Stimulated activated CD4-positive, alpha-beta T cell treated with anti-CD3 and anti-CD28 coated beads, TNF-alpha, amount 100 ng/mL, for 1 hour (primary cell): ENCODE measurements at places on chromosomes 5 and 9.
A peak's percentile ranks its signal among the peaks of the same experiment; 100 is the strongest.

- DNase-seq: no peak
These were observed 14.5 kb upstream of the TAL2 start for GRCh38 chr9:105647595-105648349.

DNA sequence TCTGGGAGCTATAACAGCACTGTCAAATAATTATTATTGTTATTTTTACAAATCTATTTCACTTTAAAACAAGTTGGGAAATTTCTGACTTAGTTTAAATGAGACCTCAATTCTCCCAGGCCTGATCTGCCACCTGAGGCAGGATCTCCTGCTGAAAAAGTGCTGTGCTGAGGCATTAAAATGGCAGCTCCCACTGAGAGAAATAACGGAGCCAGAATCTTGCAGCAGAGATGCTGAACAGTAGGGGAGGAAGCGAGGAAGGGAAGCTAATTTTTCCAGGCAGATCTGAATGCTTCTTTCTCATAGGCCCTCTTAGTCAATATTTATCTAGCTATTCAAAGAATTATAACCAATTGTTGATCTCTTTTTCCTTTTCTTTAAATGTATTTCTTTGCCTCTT, 196.3 kb downstream of the ZNF462 start:
- no peak for DNase-seq

DNA sequence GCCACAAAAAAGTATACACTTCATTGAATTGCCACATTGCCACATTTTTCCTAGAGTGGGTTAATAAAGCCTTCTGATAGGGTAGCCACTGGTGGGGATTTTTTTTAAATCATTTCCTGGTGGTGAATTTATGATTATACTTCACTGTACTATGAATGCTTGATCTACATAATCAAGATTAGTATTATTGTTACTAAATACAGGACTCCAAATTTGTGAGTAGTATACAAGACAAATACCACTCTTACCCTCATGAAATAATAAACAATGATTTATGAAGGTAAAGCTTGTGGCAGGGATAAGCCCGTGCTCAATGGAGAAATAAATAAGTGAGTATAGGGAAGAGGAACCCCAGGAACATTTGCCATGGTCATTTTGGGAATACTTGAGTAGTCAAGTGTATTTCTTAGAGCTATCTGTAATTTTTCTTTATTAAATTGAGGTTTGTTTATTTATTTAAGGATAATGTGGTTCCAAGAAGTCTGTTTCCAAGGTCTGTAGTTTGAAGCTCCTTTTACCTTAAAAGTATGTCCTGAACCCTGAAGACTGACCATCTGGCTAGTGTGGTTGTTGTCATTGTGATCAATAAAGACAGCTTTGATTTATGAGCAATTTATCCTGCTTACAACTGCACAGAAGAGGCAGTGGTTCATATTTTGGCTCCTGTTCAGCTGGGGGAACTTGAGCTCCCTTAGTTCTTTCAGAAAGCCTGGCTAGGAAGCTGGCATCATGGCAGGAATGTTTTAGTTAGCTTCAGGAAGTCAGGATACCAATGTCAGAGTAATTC, 118.6 kb downstream of the ZSWIM6 start:
- no peak for DNase-seq

GRCh38 chr5:139394123-139394653, 716 bp downstream of the PROB1 start:
- no peak for DNase-seq

DNA sequence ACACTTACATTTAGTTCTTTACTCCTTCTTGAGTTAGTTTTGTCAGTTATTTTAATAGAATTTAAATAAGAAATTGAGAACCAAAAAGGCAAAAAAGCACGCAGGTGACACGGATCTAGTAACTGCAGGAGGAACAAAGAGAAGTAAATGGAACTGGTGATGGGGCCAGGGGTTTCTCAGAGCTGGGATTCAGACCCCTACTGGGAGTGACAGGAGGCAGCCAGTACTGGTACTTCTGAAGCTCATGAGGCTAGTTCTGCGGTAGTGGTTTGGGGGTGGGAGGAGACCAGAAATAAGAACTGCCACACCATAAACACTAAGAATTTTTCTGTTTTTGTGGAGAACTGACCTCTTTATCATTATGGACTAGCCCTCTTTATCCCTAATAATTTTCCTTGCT, 48.2 kb downstream of the OXCT1 start:
- no peak for DNase-seq

GRCh38 chr9:96320749-96321280, 18.8 kb upstream of the HSD17B3 start:
- DNase-seq: no peak

- no peak for DNase-seq
These were observed 97.9 kb upstream of the MAP3K1 start for GRCh38 chr5:56717253-56717987.

DNA sequence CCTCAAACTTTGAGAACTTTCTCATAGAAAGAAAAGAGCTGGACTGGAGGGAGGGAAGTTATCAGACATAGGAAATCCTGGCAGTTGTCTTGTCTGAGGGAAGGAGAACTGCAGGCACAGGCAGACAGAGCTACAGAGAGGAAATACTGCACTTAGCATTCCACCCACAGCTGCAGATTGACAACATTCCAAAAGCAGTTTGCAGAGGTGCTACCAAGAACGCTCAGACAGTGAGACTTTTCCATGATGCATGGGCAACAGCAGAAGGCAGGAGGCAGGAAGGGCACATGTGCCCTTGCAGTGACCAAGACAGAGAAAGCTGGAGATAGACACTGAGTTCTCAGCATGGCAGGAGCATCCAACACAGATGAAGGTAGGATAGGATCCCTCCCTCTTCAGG, 327.5 kb upstream of the ZNF462 start:
- DNase-seq: no peak

DNA sequence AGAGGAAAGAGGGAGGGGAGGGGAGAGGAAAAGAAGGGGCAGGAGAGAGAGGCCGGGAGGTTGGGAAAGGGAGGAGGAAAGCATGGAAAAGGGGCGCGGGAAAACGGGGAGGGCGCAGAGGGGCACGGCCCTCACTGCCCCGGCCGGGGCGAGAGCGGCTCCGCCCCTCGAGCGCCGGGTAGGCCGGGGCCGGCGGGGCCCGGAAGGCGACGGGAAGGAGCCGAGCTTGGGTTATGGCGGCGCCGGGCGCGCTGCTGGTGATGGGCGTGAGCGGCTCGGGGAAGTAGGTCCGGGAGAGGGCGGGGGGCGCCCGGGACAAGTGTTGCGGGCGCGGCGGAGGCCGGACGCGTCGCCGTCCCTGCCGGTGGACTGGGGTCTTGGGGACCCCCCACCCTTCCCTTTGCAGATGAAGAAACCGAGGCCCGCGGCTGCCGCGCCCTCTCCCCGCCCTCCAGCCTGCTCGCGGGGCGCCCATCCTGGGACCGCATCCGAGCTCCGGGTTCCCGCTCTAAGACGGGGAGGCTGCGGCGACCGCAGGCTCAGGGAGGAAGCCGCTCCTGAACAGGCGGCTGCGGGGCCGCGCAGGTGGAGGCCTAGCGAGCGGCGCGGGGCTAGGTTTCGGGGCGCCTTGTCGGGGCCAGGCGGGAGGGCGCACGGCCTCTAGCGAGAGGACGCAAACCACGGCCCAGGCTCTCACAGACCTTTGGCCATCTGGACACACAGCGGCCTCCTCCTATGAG, at the start of gene IDNK:
Gene IDNK (plus strand): TSS at position 205 of the 740 bp plus-strand sequence. CDS start 29 bp downstream, at position 234.
- peak; percentile 16 for DNase-seq

GRCh38 chr9:83367326-83367725, 170.9 kb downstream of the FRMD3 start:
- no peak for DNase-seq

DNA sequence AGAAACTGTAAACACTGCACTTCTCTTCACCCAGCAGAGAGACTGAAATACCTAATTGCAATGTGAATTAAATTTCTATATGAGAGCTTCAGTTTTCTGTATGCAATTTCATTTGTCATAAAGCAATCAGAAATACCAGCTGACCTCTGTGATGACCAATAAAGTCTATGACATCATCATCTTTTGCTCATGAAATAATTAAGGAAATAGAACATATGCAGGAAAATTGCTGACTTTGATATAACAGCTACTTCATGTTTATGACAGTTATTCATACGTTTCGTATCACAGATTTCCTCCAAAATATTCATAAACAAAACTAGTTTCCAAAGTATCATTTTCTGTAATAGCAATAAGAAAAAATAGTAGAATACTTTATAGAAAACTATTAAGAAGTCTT, 652.3 kb downstream of the SLCO4C1 start:
- no peak for DNase-seq

DNA sequence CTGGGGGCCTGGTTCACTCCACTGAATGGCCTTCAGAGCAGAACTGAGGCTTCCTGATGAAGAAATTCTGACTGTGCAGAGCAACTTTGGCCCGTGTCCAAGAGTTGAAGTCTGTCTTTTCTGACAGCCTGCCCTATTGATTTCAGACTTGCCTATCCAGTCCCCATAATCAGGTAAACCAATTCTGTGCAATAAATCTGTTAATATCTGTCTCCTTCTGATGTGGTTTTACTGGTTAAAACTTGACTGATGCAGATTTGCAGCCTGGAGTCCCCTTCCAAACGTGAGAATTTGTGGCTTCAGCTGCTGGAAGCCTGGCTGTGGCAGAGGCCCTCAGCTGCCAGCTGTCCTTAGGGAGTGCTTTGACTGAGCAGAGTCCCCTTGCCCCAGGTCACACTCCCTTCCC, 283.9 kb upstream of the ANKRD55 start:
- DNase-seq: no peak

DNA sequence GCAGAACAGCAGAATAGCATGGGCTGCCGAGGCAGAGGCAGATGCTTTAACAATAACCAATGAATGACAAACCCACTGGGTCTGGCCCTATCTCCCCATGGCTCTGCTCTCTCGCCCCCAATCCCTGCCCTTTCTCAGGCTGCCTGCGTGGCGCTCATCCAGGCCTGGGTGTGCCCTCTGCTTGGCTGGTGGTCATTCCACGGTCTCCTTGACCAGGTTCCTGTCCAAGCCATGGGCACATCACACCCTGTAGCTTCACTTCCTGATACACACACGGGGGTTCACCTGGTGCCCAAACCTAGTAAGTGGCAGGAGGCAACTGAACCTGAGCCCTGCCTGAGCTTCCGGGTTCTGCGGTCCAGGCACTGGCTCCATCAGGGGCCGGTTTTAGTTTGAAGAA, 87.6 kb downstream of the DAP start:
- DNase-seq: no peak

- no peak for DNase-seq
These were observed 114.2 kb upstream of the ADAMTS16 start for GRCh38 chr5:5025774-5026408.

DNA sequence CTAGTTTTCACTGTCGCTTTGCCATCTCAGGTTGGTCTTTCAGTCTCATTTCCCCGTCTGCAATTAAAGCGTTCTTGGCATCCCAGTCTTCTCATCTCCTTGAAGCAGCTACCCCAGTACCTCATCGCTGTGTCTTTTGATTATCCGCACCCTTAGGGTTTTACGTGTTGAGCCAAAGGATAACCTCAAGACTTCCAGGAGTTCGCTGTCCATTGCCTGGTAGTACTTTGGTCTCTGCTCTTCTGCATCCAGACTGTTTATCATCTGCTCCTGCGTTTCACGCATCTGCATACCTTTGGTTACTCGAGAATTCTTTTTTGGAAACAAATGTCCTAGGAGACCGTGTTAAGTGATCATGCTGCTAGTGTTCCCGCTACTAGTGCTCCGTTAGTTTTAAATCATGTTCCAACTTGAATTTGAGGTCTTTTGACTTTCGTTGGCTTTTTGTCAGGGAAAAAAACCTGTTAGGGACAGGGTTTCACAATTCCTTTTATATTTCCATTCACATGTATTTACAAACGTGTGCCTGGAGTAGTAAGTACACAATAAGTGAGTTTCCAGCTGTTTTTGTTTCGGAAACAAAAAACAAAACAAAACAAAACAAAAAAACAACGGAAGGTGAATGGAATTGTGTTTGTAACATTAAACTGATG, 888 bp downstream of the RABGAP1 start:
- no peak for DNase-seq

GRCh38 chr5:110590187-110590586, 136.3 kb downstream of the TMEM232 start:
- no peak for DNase-seq
